ENCODE measurements at places on chromosomes 16 and 17.

GRCh38 chr17:27481327-27481726, 25.1 kb downstream of the KSR1 start:
- peak; percentile 82 for DNase-seq

DNA sequence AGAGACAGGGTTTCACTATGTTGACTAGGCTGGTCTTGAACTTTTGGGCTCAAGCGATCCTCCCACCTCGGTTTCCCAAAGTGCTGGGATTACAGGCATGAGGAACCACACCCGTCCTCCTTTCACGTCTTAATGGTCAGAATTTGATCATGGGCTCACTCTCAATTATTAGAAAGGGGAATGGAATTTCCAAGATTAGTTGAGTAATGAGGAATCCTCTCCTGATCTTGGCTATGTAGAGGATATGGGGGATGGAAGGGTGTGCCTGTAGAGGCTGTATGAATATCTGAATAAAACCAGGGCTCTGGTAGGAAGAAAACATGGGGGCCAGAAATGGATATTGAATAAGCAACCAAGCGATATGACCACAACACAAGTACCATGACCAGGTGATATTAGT, 25.9 kb upstream of the SMURF2 start:
- no peak for DNase-seq

DNA sequence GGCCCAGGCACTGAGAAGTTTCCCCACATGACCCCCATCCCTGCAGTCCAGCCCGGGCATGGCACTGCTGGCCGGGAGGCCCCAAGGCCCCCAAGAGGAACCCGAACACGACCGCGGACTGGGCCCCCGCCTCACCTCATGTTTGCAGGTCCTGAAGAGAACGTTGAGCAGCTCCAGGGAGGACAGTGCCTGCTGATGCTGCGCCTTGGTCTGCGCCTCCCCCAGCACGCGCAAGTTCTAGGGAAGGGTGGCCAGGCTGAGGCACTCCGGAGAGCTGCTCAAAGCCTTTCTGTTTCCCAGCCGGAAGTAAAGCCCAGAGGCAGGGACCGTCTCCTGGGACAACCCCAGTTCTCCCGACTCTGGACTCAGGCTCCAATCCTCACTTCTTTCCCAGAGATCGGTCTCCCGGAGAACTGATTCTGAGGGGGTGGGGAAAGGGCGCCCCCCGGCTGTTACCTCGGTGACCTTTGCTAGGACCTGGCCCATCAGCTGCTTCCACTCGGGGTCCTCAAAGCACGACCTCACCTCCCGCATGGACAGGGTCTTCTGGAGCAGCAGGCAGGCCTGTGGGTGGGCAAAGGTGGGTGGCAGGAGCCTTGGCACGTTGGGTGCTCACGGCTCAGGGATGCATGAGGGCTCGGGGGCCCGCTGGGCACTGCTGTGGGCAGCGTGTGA, 13.7 kb downstream of the MYBBP1A start:
- DNase-seq, result no peak

- DNase-seq, result no peak
Observed at GRCh38 chr17:44930667-44931066, 15.4 kb upstream of the GFAP start.

- DNase-seq, result peak; percentile 26
Observed at GRCh38 chr17:77692571-77693161, 265.8 kb upstream of the TNRC6C start.

GRCh38 chr17:49588726-49589576, 13.3 kb downstream of the NXPH3 start:
- DNase-seq, result no peak

GRCh38 chr16:2848933-2849725, 8.8 kb downstream of the PRSS22 start:
- no peak for DNase-seq

- no peak for DNase-seq
Observed at GRCh38 chr17:27891841-27892240, 1.3 kb downstream of the LYRM9 start.

GRCh38 chr16:26605626-26606271, 461.0 kb upstream of the C16orf82 start:
- DNase-seq, result no peak

DNA sequence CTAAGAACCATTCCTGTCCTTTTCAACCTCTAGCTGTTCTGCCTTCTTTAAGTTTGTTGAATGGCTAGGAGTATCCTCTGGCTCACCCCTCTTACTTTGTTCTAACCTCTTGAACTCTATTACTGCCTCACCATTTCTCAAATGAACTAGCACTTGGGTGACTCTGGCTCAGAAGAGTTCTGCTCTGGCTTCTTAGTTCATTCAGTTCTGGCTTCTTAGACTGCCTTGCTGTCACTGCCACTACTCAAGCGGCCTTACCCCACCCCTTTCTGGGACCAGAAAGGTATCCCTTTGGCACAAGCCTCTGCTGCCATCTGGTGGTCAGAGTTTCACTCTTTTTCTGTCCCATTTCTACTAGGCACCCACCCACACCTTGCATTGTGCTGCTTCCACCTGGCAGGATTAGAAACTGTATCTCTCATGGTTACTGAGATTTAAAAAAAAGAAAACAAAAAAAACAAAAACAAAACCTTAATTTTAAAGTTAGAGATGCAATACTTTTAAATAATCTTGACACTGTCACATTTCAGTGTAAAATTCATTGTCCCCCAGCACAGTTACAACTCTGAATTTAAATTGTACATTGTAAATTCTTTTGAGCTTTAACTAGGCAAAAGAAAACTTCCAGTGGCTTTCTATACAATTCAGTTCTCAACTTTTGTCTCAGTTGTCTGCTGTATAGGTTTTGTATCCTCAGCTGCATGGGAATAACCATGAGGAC, 6.9 kb upstream of the ABCA10 start:
- peak; percentile 77 for DNase-seq

DNA sequence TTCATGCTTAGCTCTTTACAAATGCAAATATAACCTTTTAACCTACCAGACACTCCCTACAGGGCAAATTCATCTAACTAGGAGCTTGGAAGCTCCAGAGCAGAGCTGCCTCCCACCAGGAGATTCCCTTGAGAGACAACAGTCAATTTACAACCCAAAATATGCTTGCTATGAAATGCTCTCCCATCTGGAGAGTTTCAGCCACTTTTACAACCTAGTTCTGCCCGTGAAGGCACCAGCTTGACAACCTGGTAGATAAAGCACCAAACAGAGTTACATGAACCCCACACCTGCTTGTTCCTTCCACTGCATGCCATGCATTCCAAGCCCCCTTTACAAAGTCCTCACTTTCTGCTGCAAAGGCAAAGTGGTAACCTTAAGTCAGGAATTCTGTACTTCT, 215.3 kb upstream of the KIF2B start:
- DNase-seq, result no peak

DNA sequence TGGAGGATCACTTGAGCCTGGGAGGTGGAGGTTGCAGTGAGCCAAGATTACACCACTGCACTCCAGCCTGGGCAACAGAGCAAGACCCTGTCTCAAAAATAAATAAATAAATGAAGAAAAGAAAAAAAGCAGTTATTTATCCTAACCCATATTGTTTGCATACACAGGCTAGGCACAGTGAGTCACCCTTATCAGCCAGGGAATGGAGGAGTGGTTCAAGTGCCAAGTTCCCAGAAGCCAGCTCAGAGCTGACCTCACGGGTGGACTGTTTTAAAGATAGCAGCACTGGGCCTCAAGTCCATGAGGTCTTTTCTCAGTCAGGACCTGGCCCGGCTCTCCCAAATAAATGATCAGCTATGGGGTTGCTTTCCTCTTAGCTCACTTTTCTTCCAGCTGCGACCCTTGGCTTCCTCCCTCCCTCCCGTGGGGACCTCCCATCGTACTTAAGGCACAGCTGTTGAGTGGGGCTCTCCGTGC, 22.6 kb upstream of the MGAT5B start:
- DNase-seq, result no peak

DNA sequence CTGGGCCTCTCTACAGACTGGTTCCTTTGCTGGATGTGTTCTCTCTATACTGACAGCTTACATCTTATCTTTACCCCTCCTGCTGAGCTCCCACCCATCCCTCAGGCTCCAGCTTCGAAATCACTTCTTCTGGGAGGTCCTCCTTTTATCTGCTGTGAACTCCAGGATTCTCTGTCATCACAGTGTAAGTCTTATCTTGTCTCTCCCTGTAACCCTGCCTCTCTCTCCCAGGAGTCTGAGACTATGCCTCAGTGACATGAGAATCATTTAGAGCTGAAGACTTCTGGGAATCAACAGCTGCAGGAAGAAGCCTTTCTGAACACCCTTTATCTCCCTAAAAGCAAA, 148.1 kb upstream of the HS3ST3A1 start:
- DNase-seq, result no peak

DNA sequence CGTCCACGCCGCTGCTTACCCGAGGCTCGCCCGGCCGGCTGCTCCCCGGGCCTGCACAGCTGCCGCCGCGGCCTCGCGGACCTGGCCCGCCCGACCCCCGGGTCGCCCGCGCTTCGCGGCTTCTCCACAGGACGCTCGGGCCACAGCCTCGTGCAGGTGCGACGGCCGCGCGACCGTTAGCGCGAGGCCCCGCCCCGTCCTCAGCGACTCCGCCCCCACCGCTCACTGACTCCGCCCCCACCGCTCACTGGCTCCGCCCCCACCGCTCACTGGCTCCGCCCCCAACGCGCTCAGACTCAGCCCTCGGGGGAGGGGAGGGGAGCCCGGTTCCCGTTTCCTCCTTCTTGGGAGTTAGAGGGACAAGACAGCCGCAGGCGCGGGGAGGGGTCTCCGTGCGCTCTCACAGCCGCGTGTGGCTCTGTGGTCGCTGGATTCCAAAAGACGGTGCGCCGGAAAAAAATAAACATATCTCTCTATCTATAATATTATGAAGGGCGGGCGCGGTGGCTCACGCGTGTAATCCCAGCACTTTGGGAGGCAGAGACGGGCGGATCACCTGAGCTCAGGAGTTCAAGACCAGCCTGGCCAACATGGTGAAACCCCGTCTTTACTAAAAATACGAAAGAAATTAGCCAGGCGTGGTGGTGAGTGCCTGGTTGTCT, at the start of gene MEIOB:
Gene MEIOB (minus strand): TSS at position 191 of the 662 bp plus-strand sequence. CDS start 3,989 bp downstream, outside the sequence.
- DNase-seq, result peak; percentile 17

- DNase-seq, result no peak
Observed at GRCh38 chr17:17157041-17157440, 49.1 kb downstream of the PLD6 start.

GRCh38 chr17:41724476-41725050, 9.9 kb downstream of the HAP1 start:
- no peak for DNase-seq

GRCh38 chr17:38715216-38715943, 10.3 kb downstream of the MLLT6 start:
- peak; percentile 40 for DNase-seq

GRCh38 chr16:23917621-23918020, 81.8 kb downstream of the PRKCB start:
- DNase-seq, result peak; percentile 81

DNA sequence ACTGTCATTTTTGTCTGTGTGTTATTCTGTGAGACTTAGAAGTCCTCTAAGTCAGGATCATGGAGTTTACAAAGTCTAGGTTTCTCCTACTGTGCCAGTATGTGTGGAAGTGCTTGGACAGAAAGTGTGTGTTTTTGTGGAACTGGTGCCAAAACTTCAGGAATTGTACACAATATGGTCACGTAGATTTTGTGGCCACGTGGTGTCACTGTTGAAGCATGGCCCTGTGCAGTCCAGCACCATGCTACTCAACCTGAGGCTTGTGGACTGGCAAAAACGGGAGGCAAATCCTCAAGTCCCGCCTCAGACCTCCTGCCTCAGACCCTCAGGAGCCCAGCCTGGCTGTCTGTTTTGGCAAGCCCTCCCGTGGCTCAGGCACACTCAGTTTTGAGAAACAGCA, 16.7 kb upstream of the ALKBH5 start:
- no peak for DNase-seq

- DNase-seq, result no peak
Observed at GRCh38 chr17:36505171-36505570, 18.7 kb downstream of the ZNHIT3 start.

- no peak for DNase-seq
Observed at GRCh38 chr16:27781195-27781524, 231.2 kb downstream of the KATNIP start.

DNA sequence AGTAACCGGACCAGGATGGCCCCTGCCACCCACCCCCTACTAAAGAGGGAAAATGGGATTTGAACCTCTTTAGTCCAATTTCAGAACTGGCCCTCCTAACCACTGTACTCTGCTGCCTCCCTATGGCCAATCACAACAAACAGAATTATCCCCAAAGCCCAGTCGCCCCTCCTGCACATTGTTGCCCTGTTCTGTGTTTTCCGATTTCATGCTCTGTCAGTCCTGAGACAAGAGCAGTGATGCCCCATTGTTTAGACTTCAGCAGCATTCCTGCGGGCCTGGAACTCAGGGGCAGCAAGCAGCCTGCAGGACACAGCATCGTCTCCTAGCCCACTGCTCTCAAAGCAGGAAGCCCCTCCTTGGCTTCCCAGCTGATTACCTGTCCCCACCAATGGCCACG, 20.5 kb upstream of the KLHL11 start:
- DNase-seq, result no peak

GRCh38 chr17:55005520-55005919, 37.0 kb downstream of the STXBP4 start:
- peak; percentile 34 for DNase-seq

DNA sequence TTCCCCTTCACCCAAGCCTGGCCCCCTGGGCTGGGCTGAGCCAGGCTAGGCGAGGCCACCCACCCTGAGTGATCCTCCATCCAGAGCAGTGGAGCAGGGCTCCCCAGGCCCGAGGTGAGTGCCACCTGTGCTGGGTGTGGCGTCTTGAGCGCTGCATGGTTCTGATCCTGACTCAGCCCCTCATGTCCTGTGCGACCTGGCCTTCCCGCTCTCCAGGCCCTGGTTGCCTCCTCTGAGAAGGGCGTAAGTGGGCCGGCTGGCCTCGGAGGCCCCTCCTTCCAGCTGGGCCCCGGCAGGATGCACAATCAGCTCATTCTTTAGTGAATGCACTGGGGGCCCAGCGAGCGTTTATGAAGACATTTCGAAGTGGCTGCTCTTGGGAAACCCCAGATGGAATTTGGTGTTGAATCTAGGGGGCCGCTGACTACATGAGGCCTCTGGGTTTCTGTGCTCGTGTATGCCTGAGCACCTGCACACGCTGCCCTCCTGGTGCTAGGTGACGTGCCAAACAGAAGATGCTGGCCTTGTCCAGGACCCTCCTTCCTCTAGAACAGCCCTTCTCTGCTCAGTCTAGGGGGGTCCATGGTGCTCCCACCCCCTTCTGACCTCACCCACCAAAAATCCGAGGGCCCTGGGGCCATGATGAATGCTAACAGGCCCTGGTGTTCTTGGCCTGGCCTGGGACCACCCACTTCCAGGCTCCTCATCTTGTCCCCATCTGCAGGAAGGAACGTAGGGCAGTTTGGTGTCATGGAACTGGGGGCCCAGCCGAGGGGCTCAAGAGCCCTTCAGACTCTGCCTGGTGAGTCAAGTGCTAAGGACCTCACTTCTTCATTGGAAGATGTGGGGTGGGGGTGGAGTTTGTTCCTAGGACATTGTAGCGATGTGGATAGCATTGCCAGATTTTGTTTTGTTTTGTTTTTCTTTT, 3.6 kb upstream of the TMEM92 start:
- no peak for DNase-seq

- no peak for DNase-seq
Observed at GRCh38 chr16:81923296-81923695, 88.0 kb downstream of the SDR42E1 start.

Measured in activated CD4-positive, alpha-beta T cell treated with anti-CD3 and anti-CD28 coated beads, Interleukin-10, Interleukin-2, amounts not matched to agents 100 ng/mL and 50 ng/mL, durations not matched to agents 16 hours and 8 hours (primary cell).